Stimulated activated CD4-positive, alpha-beta T cell treated with anti-CD3 and anti-CD28 coated beads, TNF-alpha, amount 100 ng/mL, for 48 hours (primary cell): ENCODE measurements at places on chromosomes 7 and 10.

DNA sequence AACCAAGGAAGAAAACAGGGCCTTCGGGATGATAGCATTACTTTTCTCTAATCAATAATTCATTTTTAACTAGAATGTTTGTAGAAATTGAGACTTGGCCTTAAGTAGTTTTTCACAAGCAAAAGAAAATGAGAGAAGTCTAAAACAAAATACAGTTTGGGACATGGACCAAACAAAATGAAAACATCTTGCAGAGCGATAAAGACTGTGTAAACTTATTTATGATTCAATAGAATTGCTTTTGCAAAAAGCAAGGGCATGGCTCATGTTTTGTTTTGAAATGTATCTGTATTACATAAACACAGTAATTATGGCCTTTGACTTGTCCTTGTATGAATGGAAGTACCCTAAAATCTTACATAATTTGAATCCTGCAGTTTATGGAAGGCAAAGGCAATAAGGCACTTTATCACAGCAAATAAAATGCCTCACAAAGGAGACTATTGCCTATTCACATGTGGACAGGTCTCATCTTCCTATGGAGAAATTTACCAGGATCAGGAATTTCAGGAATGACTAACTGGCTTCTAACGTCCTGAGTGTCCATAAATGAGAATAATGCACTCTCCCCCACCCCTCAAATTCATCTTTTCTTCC, 295.2 kb downstream of the PTEN start:
- DNase-seq: no peak

DNA sequence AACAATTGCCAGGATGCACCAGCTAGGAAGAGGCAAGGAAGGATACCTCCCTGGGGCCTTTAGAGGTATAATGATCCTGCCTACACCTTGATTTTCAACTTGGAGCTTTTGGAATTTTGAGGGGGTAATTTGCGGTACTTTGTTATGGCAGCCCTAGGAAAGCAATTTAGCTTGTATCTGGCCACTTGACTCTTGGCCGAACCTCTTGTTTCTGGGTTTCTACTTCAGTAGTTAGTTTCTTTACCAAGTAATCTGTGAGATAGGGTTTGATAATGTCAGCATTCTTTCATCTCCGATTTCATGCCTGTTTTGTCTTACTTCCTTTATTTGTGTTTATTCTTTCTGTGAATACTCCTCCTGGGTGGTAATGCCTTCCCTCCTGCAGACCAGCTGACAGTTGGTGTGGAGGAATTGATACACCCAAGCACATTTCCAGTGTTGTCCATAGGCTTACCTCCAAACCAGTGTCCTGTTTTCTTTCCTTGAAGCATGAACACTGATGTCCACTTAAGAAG, 163.7 kb downstream of the SND1 start:
- DNase-seq: no peak

GRCh38 chr10:93437946-93438612, 44.1 kb downstream of the MYOF start:
- DNase-seq: no peak

GRCh38 chr7:148144827-148145226, 445.7 kb upstream of the C7orf33 start:
- no peak for DNase-seq

DNA sequence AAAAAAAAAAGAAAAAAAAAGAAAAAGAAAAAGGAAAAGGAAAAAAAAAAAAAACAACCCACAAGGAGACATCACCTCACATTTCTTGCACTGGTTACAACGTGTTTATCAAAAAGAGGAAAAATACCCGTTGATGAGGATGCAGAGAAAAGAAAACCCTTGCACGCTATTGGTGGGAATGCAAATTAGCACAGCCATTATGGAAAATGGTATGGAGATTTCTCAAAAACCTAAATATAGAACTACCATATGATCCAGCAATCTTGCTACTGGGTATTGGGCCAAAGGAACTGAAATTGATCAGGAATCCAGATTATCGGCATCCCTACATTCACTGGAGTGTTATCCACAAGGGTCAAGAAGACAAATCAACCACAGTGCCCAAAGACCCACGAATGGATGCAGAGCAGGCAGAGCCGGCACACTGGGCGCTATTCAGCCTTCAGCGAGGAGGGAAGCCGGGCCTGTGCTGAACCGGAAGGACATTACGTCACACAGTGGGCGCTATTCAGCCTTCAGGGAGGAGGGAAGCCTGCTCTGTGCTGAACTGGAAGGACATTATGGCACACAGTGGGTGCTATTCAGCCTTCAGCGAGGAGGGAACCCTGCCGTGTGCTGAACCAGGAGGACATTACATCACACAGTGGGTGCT, 258.7 kb downstream of the ZMYND11 start:
- DNase-seq: no peak

GRCh38 chr7:152395112-152395511, 40.7 kb downstream of the KMT2C start:
- DNase-seq: no peak

DNA sequence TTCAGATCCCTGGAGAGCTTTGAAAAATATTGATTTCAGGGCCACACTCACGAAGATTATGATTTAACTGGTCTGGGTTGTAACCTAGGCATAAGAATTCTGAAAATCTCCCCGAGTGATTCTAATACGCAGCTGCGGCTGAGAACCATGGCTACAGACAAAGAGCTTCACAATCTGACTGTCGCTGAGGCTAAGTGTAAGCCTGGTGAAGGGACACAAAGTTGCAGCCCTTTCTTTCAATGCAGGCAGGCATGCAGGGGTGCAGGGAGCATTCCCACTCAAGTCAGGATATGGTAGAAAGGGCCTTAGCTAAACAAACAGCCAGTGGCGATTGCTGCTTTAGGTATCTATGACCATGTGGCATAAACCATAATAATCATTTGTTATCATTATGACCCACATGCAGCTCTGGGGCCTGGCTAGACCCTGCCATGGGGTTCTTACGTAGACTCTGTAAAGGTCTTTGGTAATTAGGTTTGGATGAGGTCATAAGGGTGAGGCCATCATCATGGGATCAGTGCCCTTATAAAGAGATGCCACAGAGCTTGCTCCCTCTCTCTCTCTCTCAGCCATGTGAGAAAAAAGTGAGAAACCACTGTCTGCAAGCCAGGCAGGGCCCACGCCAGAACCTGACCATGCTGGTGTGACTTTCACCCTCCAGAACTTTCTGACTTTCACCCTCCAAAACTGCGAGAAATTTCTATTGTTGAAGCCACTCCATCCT, 88.4 kb upstream of the LANCL2 start:
- DNase-seq: no peak

DNA sequence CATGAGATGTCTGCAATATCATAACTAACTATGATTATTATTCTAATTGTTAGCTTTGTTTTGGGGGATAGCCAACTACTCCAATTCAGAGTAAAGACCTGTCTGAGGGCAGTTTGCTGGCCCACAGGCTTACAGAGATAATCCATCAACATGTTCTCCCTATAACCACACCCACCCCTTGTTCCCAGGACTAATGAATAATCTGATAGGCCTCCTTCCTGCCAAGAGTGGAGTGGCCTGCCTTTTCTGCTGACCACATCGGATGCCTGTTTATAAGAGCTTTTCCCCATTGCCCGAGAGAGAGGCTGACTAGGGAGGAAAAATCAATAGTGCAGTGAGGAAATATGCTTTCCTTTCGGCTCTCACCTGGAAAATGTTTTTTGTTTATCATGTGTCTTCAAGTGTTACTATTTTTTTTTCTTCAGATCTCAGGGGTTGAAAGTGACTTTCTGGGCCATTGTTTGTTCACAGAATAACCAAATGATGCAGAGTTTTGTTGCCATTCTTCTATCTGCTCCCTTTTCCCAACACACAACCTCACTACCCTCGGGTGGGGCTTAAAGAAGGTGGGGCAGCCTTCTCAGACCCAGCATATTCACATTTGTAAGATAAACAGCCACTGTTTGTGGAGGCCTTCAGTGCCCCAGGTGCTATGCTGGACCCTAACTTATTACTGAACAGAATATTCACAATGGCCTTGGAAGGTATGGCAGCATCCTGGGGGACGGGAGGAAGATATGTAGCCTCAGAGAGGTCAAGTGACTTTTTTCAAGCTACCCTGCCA, 38.4 kb downstream of the PLPP4 start:
- no peak for DNase-seq

- DNase-seq: no peak
Observed at GRCh38 chr10:43392748-43393147, 16.2 kb downstream of the HNRNPF start.

- DNase-seq: no peak
Observed at GRCh38 chr10:62093863-62094291, 174.8 kb downstream of the RTKN2 start.

DNA sequence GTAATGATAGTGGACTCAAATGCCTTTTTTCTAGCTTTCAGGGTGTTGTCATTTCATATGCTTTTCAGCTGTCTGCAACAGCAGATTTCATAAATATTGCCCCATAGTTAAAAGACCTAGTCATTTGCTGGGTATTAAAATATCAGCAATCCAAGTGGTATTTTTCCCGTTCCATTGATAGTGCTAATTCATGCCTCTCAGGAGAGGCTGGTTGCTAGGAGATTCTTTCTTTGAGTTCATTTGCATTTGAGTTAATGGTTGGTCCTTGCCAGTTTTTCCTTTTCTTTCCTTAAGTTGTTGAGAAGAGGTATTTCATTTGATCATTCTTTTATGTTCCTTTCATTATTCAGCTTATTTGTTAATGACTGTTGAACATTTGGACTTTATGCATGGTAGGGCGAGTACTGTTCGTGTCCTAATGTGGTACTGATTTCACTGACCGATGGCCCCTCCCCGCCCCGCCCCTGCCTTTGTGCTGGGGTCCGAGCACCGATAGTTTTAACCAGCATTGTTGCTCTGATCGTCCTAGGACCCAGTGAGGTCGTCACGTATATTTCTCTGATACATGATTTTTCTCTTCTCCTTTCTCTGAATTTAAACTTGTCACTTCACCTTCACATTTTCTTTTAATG, 128.6 kb downstream of the CCNY start:
- DNase-seq: no peak

DNA sequence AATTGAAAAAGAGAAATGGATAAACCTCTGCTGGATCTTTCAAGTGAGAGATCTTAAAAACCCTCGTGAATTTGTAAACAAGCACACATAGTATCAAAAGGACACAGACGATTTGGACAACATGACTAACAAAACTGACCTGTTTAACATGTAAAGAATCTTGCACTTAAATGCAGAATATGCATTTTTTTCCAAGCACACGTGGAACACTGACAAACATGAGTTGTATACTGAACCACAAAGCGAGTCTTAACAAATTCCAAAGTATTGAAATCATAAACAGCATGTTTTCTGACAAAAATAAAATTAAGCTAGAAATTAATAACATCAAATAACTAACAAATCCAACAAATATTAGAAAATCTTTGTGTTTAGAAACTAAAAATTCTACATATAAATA, 65.0 kb upstream of the ZNF746 start:
- DNase-seq: no peak

DNA sequence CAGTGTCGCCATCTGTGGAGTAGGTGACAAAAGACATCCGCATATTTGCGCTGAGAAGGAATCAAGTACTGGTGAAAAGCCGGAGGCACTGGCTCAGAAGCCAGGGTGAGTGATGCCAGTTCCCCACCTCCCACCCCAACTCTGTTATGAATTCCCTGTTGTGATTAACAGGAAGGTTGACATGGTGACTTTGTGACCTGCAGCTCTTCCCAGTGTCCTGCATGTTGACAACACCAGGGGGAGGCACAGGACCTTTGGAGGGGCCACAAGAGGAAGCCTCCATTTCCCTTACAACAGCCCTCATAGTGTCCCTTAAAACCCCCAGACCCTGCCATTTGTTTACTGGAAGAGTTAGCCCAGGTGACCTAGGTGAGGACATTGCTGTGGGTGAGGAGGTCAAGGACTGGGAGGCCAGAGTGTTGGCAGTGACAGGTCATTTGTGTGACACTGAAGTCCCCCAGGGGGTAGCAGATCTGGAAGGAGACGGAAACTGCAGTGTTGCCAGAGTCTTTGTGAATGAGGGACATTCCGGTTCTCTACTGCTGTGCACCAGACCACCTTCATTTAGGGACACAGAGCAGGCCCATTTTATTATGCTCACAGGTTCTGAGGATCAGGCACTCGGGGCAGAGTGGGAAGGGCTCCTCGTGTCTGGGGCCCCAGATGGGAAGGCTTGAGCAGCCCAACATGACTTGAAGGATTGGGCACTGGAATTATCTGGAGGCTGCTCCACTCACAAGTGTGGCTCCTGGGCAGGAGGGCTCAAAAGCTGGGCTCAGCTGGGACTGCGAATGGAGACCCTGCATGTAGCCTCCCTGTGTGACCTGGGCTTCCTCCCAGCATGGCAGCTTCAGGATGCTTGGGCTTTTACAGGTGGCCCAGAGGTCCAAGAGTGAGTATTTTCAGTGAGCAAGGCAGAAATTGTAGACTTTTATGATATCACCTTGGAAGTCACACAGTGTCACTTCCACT, 13.0 kb upstream of the ANTXRL start:
- DNase-seq: no peak

- no peak for DNase-seq
Observed at GRCh38 chr10:13765641-13766341, 179.0 kb downstream of the PRPF18 start.

GRCh38 chr10:124534231-124534798, 72.7 kb downstream of the LHPP start:
- DNase-seq: no peak

DNA sequence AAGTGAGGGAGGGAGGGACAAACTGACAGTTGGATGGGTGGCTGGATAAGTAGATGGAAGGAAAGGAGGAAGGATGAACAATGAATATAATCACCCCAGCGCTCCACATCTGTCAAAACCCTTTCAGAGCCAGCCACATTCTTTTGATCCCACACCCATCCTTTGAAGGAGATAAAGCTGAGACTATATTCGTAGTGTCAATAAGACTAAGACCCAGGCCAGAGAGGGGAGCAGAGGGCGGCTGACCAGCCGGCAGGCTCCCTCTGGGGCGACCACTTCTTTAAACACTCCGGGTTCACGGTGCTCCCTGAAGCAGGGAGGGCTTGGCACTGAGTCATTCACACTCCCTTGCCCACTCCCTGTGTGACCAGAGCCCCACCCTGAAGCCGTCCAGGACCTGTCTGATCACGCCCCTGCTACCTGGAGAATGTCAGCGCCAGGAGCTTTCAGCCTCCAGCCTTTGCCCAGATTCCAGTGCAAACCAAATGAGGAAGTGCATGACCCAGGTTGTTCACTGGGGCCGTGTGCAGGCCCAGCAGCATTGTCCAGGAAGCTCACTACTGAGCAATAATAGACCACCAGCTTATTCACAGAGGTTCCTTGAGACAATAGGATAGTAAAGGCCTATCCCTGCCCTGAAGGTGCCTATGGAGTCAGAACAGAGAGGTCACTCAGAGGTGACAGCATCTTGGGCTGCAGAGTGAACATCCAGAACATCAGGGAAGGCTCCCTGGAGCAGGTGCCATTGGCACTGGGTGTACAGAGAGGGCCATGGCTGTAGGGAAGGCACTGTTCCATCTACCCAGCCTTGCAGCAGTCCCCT, 34.4 kb downstream of the UNC5B start:
- DNase-seq: no peak

- DNase-seq: no peak
Observed at GRCh38 chr10:54057357-54057756, 743.7 kb downstream of the PCDH15 start.

GRCh38 chr7:99597762-99598501, at the start of gene TMEM225B:
Gene TMEM225B, plus strand, starts transcription at chr7:99598267. Its CDS starts 6,122 bp downstream, at chr7:99604389.
- DNase-seq: no peak

- no peak for DNase-seq
Observed at GRCh38 chr10:114412907-114413797, 8.8 kb upstream of the AFAP1L2 start.

GRCh38 chr10:43121444-43121843, 16.8 kb upstream of the CSGALNACT2 start:
- DNase-seq: no peak

GRCh38 chr10:73732426-73732825, 11.7 kb upstream of the SEC24C start:
- DNase-seq: no peak

- no peak for DNase-seq
Observed at GRCh38 chr10:124343351-124344265, 75.1 kb downstream of the OAT start.
